Hepatocyte (in vitro differentiated cells): ENCODE measurements at places on chromosomes 16 and 17. TPM values are rescaled to one million over a fixed set of nuclear protein-coding genes. Genes with fewer than 3 reads are reported as not detected.

DNA sequence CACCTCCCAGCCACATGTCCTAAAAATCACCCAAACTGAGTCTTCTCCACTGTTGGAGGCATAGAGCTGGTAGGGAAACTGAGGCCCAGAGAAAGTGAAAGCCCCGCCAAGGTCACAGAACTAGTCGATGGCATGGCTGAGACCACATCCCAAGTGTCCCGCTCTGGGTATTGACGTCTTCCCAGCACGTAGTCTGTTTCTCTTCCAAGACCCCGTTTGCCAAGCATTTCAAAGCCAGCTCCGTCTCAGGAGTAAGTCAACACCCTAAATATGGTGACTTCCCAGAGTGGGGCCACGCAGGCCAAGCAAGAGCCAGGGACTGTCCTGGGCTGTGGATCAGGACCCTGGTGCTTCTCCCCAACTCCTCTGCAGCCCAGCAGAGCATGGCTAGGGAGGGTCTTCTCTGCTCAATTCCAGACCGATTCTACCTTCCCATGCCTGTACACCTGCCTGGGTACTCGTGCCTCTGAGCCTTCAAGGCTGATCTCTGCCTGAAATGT lies 19.7 kb downstream of the PITPNM3 start:
- H3K27ac ChIP-seq: no peak overlapping the region
- DNase-seq: no peak
- H3K27me3 ChIP-seq: no peaks in the 10 kb centered on the region
- H3K4me1 ChIP-seq: no peaks in the 10 kb centered on the region
- no peaks in the 10 kb centered on the region for H3K36me3 ChIP-seq

DNA sequence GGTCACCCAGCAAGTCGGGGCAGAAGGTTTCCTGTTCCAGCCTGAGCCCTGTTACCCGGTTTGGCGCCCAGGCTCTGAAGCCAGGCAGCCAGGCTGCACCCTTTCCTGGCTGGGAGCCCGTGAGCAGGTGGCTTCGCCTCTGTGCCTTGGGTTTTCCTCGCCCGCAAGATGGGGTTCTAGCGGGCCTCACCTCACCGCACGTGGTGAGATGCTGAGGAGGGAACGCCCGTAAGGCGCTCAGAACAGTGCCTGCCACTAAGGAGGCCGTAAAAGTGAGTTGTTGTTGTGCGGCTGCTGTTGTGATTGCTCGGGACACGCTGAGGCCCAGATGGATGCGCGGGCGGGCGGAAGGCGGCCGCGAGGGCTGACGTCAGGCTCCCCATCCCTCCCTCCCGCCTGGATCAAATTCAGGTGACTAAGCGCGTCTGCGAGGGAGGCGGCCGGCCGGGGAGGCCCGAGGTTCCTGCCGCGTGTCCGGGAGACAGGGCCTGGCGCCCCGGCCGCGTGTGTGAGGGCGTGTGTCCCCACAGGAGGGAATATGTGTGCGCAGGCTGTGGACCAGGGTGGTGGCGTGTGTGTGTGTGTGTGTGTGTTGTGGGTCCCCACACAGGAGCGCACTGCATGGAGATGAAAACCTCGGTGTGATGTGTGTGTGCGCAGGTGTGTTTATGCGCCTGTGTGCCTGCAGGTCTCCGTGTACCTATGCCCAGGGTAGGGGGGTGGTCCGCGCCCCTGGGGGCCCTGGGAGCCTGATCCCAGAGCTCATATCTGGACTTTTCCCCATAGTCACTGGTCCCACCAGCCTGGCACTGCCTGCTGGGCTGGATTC lies 4.3 kb downstream of the CAMKK1 start:
- H3K4me1 ChIP-seq: peaks cover 29% of the 10 kb centered on the region
- DNase-seq: peak; percentile 72
- H3K27me3 ChIP-seq: no peaks in the 10 kb centered on the region
- no peaks in the 10 kb centered on the region for H3K36me3 ChIP-seq
- H3K4me3 ChIP-seq: no peak overlapping the region

GRCh38 chr17:68368387-68368786 lies 77.1 kb downstream of the ARSG start:
- no peaks in the 10 kb centered on the region for H3K27me3 ChIP-seq
- no peak overlapping the region for H3K4me3 ChIP-seq
- H3K27ac ChIP-seq: no peak overlapping the region

Gene PIEZO1
- polyA plus RNA-seq: 70.6 and 87.9 TPM in 2 replicates

DNA sequence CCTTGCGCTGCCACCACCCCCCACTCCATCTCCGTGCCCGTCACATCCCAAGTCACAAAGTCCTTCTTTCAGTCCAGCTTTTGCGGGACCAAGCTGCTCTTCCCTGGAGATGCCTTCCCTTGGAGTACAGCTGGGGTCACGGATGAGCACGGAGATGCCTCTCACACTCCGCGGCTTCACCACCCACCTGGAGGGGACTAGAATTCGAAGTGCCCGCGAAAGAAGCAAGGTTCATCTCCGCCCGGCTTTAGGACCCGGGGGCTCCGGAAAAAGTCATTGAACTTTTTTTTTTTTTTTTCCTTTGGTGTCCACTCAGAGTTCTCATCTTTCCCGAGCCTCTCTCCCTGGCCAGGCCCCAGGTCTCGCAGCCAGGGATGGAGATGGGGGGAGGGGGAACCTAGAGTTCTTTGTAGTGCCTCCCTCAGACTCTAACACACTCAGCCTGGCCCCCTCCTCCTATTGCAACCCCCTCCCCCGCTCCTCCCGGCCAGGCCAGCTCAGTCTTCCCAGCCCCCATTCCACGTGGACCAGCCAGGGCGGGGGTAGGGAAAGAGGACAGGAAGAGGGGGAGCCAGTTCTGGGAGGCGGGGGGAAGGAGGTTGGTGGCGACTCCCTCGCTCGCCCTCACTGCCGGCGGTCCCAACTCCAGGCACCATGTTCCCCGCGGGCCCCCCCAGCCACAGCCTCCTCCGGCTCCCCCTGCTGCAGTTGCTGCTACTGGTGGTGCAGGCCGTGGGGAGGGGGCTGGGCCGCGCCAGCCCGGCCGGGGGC lies at the start of gene FKBP10:
TSS of gene FKBP10 (plus strand) at position 624 of the 771 bp plus-strand sequence. CDS start at position 655, 31 bp downstream.
- H3K4me1 ChIP-seq: peaks cover 11% of the 10 kb centered on the region
- H3K27ac ChIP-seq: peak within 1 kb of the TSS; percentile 98
- H3K27me3 ChIP-seq: no peaks in the 10 kb centered on the region

- peaks cover 20% of the 10 kb centered on the region for H3K4me1 ChIP-seq
- H3K4me3 ChIP-seq: no peak overlapping the region
- peak; percentile 39 for DNase-seq
- H3K36me3 ChIP-seq: no peaks in the 10 kb centered on the region
- H3K27me3 ChIP-seq: peaks cover 38% of the 10 kb centered on the region
- H3K27ac ChIP-seq: no peak overlapping the region
These were observed 877 bp upstream of the KREMEN2 start for GRCh38 chr16:2963074-2963722.

Gene GRIN2C
- 0.13 and 0.27 TPM in 2 replicates for polyA plus RNA-seq

Gene AANAT
- polyA plus RNA-seq: 0.92 TPM in 1 of 2 replicates, not detected in the other

- no peaks in the 10 kb centered on the region for H3K27me3 ChIP-seq
- H3K27ac ChIP-seq: no peak overlapping the region
- no peak overlapping the region for H3K4me3 ChIP-seq
These were observed 50.8 kb upstream of the MAF start for GRCh38 chr16:79651363-79651762.

DNA sequence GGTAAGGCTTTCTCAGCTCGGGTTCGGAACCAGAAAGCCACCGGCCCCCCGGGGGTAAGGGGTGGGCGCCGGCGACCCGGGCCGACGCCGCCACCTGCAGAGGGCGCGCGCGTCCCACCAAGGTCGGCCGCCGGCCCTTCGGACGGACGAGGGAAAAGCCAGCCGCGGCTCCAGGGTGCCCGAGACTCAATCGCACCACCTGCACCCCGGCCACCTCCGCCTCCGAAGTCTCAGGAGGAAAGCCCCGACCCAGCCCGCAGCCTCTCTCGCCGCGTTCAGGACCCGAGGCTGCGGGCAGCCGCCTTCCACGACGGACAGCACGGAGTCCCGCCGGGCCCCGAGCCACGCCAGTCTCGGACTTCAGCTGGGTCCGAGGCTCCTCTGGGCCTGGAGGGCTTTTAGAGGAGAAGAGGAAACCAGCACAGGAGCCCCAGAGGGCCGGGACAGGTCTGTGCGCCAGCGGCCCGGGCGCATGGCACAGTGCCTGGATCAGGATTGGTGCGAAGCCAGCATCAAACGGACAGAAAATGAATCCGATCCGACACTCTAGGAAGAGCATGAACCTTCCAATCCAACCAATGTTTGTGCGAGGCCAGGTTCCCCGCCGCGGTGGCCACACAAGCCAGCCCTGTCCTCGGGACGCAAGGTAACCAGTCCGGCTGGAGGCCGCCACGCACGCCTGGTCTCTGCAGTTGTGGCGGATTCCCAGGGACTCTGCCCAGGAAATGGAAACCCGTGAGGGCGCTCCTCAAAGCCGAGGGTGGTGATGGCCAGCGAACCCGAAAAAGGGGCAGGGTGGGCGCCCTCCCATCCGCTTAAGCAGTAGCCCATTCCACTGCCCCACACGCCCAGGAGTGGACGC lies 6.7 kb downstream of the CBX8 start:
- H3K36me3 ChIP-seq: no peaks in the 10 kb centered on the region
- no peak overlapping the region for H3K27ac ChIP-seq
- H3K4me3 ChIP-seq: no peak overlapping the region
- H3K27me3 ChIP-seq: peaks cover 67% of the 10 kb centered on the region

Gene SRCAP
- polyA plus RNA-seq: 29.3 and 33.6 TPM in 2 replicates

Gene NUPR1
- 118 and 130 TPM in 2 replicates for polyA plus RNA-seq

GRCh38 chr16:57788252-57788841 lies 13.9 kb downstream of the KIFC3 start:
- H3K36me3 ChIP-seq: no peaks in the 10 kb centered on the region
- no peak overlapping the region for H3K27ac ChIP-seq
- H3K4me1 ChIP-seq: no peaks in the 10 kb centered on the region
- no peak overlapping the region for H3K4me3 ChIP-seq
- DNase-seq: no peak

DNA sequence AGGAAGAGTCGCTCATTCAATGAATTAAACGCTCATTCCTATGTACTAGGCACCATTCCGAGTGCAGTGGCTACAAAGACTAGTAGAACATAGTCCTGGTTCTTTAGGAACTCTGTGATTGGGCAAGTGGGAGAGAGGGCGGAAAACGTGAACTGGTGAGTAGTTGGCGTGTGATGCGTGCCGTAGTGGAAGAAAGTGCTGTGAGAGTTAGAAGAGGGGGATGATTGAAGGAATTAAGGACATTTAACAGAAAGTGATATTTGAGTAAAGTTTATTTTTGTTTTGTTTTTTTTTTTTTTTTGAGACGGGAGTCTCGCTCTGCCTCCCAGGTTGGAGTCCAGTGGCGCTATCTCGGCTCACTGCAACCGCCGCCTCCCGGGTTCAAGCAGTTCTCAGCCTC lies 7.9 kb upstream of the SLFN14 start:
- H3K4me3 ChIP-seq: peak overlapping the region; percentile 54
- peaks cover 18% of the 10 kb centered on the region for H3K4me1 ChIP-seq
- no peaks in the 10 kb centered on the region for H3K36me3 ChIP-seq
- H3K27me3 ChIP-seq: peaks cover 4% of the 10 kb centered on the region

Gene C17orf78
- 0.54 TPM in 1 of 2 replicates, not detected in the other for polyA plus RNA-seq

DNA sequence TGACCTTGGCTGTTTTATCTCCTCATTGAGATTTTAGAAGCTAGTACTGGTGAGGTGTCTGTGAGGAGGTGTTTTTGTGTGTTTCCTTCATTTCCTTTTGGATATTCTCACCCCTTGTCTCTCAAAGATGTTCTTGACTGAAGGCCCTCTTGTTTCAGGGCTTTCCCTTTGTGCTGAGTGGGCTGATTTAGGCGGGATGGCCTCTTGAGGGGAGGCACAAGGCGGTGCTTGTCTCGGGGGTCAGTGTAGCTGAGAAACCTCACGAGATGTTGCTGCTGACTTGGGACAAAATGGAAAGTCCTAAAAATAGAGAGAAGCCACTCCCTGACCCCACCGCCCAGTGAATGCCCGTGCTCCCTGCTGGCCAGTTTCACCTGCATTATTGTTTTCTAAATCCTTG lies 14.2 kb downstream of the CRAMP1 start:
- H3K27me3 ChIP-seq: no peaks in the 10 kb centered on the region
- H3K27ac ChIP-seq: no peak overlapping the region
- H3K4me1 ChIP-seq: no peaks in the 10 kb centered on the region
- no peaks in the 10 kb centered on the region for H3K36me3 ChIP-seq
- DNase-seq: no peak

DNA sequence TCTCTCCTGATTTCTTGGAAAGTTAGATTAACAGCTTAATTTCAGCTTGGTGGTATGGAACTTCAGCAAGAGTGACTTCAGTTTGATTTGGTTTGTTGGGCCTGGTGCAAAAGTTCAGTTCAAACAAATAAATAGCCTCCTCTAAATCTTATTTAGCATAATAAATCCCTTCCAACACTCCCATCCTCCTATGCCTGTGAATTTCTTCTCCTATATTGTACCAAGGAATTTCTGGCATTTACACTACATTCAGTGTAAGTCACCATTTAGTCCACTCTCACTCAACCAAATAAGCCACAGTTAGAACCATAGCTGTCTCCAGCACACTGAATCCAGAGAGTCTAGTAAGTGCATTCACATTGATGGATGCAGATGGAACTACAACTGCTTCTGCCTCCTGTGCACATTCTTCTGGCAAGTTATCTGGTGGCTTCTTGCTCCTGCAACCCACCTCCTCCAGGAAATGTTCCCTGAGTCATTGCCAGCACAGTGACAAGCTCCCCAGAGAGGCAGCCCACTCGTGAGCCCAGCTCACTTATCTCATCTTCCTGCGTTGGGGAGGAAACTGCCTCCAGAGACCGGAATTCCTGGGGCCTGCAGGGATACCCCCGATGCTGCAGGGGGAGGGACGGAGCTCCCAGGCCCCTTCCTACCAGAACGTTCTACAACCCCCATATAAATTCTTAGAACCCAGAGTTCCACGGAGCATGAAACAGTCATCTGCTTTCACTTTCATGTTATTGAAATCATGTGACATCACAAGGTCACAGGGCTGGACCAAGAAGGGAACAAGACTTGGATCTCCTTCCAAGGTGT lies 318.3 kb downstream of the PHKB start:
- H3K4me3 ChIP-seq: no peak overlapping the region
- H3K27ac ChIP-seq: no peak overlapping the region
- H3K4me1 ChIP-seq: no peaks in the 10 kb centered on the region

- no peaks in the 10 kb centered on the region for H3K4me1 ChIP-seq
- H3K36me3 ChIP-seq: no peaks in the 10 kb centered on the region
- H3K27me3 ChIP-seq: no peaks in the 10 kb centered on the region
- no peak overlapping the region for H3K4me3 ChIP-seq
- no peak overlapping the region for H3K27ac ChIP-seq
These were observed 9.7 kb downstream of the PRR29 start for GRCh38 chr17:64007838-64008282.

- no peak overlapping the region for H3K4me3 ChIP-seq
- no peak overlapping the region for H3K27ac ChIP-seq
- H3K36me3 ChIP-seq: no peaks in the 10 kb centered on the region
- H3K4me1 ChIP-seq: peaks cover 13% of the 10 kb centered on the region
- no peak for DNase-seq
These were observed 1.1 kb downstream of the MT1M start for GRCh38 chr16:56633535-56633934.

DNA sequence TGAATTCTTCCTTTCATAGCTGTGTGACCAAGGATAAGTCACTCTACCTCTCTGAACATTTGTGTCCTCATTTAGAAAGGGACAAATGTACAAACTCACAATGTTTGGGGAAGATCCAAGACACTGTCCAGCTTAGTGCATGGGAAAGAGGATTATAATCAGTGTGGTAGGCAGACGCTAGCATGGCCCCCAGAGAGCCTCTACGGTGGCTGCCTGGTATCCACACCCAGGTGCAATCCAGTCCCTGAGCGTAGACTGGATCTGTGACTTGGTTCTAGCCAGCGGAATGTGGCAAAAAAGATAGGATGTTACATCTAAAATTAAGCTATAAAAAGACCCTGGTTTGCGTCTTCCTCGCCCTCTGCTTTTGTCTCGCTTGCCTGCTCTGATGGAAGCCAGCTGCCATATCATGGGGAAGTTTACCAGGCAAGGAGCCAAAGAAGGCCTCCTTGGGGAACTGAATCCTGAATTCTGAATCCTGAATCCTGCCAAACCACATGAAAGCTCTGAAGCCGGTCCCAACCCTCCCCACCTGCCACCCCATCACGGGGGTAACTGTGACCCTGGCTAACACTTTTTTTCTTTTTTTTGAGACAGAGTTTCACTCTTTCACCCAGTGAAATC lies 51.7 kb downstream of the PLXDC1 start:
- H3K4me1 ChIP-seq: peaks cover 34% of the 10 kb centered on the region
- peak; percentile 56 for DNase-seq
- H3K36me3 ChIP-seq: no peaks in the 10 kb centered on the region
- peak overlapping the region; percentile 43 for H3K27ac ChIP-seq
